Activated CD4-positive, alpha-beta T cell treated with anti-CD3 and anti-CD28 coated beads, Interleukin-2, amount 50 U/mL, for 4 hours (primary cell): ENCODE measurements at places on chromosomes 11 and 22.

DNA sequence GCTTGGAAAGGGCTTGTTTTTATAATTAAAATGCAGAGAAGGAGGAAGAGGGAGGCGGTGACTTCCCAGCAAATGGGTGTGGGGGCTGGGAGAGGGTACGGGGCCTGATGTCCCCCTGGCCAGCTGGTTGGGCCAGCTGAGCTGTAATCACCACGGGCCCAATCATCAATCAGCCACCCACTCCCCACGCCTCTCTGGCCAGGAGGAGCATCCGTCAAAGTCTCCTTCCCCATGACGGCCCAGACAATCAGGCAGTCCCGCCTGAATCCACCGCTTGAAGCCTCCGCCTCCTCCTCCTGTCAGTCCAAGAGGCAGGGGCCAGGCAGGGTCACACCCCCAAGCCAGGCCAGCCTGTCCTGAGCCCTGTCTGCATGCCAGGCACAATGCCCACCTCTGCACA, 13.3 kb upstream of the CABP7 start:
- DNase-seq, result no peak

DNA sequence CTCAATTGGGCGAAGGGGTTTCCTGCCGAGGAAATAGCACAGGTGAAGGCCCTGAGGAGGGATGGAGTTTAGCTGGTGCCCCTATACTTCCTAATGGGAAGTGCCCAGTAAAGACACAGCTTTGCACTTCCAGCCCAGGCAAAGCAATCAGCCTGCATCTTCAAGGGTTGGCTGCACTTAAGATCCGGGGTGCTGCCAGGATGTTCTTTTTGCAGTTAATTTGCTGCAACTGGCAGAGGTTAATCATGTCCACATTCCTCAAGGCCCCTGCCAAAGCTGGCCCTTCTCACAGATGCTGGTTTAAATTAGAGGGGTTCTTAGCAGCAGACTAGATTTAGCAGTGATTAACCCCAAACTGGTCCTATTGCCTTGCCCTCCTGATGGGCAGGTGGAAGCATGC, 137.7 kb upstream of the NAV2 start:
- DNase-seq, result no peak

GRCh38 chr22:33917744-33918406, 2.4 kb downstream of the LARGE1 start:
- DNase-seq, result no peak

- DNase-seq, result no peak
Measured at GRCh38 chr11:11491589-11491988, 130.2 kb downstream of the GALNT18 start.

DNA sequence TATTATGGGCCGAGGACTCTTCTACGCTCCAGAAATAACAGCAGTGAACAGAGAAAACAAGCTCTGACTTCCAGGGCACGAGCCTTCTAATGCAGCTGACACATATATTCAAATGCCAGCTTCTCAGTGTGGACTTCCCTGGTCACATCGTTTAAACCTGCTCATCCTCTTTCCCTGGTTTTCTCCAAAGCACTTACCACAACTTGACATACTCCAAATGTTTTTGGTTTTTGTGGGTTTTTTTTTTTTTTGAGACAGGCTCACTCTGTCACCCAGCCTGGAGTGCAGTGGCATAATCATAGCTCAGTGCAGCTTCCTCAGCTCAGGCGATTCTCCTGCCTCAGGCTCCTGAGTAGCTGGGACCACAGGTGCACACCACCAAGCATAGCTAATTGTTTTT, 105.5 kb downstream of the MICAL3 start:
- no peak for DNase-seq
